ENCODE measurements at places on chromosomes 7 and 10. TPM values are rescaled to one million over a fixed set of nuclear protein-coding genes. Genes with fewer than 3 reads are reported as not detected.
A peak's percentile ranks its signal among the peaks of the same experiment; 100 is the strongest.

DNA sequence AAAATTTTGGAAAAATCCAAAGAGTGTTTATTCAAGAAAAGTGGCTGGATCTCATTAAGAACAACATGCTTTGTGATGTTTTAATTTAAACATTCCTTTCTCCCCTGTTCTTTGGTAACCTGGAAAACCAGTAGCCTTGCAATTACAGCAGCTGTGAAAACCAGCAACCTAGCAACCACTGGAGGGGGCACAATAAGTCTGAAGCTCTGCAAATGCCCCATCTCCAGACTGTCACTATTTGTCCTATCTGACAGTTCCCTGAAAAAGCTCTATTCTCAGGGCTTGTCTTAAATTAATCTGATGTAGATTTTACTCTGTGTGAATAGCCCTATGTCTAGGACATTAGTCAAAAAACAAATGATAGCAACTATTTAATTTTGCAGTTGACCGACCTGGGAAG lies 137.6 kb upstream of the THSD7A start:
- DNase-seq = no peak

Gene OR9A4
- polyA plus RNA-seq = not detected

DNA sequence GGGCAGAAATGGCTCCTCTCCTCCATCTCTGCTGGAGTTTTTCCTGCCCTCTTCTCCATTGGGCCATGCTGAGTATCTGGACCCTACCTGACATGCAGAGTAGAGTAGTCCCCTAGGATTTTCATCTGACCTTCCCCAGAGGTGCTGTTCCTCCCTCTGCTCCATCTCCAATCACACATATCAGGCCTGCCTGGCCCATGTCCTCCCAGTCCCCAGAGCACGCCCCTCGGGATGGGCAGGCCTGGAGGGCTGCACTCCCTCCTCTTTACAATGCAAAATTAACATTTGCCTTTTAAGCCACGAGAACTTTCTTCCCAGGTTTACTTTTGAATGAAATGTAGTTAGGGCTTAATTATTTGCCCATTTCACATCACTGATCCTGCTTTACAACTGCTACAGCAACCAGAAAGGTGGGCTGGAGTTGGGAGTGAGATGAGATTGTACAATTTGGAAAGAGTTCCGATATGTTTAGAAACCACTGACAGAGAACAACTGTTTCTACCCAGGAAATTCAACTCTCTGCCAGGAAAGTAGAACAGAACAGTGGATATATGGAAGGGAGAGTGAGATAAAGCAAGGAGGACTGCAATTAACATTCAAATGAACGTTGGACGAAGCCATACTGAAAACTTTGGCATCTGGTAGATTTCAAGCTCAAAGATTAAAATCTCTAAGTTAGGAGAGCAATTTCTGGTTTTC lies 184.0 kb upstream of the HABP2 start:
- DNase-seq = no peak

Gene C10orf67
- 11.1 TPM for polyA plus RNA-seq

GRCh38 chr10:75402486-75403143 lies 1.1 kb upstream of the ZNF503 start:
- DNase-seq = peak; percentile 44
